Activated T-helper 17 cell treated with anti-CD3 and anti-CD28 coated beads, Interleukin-2, amount 50 U/mL, for 72 hours (primary cell): ENCODE measurements at places on chromosomes 7 and 10. TPM values are rescaled to one million over a fixed set of nuclear protein-coding genes. Genes with fewer than 3 reads are reported as not detected.
A peak's percentile ranks its signal among the peaks of the same experiment; 100 is the strongest.

Gene TBX20
- total RNA-seq, result not detected

Gene SFTPA1
- 0.11 TPM for total RNA-seq

GRCh38 chr7:99459087-99459486 lies 6.9 kb downstream of the ATP5MF start:
- ATAC-seq, result peak; percentile 52

- ATAC-seq, result no peak
Observed at GRCh38 chr10:123269017-123269552, 114.9 kb downstream of the BUB3 start.

DNA sequence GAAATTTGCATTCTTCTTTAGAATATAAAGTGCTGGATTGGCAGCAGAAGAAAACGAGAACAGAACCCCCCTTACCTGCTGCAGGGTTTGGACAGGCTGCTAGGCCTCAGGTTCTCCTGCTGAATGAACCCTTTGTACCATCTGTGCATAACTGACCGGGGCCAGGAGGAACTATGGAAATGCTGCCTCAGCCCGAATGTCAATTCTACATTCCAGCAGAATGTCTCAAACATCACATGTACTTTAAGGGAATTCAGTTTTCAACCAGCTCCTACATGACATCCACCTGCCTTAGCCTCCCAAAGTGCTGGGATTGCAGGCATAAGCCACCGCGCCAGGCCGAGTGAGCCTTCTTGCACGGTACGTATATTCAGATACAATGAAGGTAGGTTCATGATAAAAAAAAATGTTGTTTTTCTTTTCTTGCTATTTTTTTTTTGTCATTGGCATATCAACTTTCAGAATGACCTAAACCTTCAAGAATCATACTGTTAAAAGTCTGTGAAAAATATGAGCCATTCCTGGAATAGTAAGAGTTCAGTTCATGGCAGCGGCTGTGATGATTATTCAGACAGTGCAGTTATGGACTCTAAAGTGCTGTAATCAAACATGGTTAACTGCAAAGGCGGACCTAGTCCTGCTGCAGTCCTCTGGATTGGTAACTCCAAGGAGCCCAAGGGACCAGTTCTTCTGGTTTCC lies 84.4 kb upstream of the TNS3 start:
- ATAC-seq, result no peak
